Large intestine (tissue), 12 donors: ENCODE measurements at places on chromosomes 2 and 18.

DNA sequence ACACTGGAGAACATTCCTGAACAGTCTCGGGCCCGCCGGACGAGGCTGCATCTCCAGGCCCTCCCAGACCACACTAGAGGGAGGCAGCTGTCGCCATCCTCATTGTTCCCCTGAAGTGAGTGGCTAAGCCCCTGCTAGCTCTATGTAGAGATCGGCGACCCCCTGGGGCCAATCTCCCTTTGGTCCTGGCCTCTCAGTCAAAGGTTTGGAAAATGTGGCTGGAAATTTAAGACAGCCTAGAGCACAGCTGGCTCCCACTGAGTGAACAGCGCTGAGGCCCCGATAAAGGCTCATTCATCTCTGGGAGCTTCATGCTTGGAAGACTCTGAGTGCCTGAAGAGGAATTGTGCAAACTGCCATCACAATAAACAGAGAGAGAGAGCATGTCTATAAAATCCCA is 360.3 kb downstream of the CLIP4 start:
- DNase-seq: no peak

DNA sequence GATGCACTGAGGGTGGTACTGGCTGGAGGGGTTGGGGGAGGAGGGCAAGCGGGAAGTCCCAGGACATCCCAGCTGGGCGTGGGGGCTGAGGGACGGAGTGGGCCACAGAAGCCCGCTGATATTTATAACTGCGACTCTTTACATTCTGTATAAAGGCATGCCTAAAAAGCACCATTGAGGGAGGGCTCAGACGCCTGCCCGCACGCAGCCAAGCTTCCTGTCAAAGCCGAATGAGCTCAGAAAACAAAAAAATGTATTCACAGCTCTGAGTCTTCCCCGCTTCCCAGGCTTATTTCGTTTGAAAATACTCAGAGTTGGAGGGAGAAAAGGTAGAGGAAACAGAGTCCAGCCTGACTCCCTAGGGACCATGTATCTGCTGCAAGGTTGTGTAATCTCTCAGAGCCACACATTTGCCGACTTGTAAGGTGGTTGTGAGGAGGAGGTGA is 170.1 kb upstream of the HAAO start:
- no peak for DNase-seq

- no peak for DNase-seq
Measured at GRCh38 chr2:181485638-181485946, 28.4 kb downstream of the ITGA4 start.

DNA sequence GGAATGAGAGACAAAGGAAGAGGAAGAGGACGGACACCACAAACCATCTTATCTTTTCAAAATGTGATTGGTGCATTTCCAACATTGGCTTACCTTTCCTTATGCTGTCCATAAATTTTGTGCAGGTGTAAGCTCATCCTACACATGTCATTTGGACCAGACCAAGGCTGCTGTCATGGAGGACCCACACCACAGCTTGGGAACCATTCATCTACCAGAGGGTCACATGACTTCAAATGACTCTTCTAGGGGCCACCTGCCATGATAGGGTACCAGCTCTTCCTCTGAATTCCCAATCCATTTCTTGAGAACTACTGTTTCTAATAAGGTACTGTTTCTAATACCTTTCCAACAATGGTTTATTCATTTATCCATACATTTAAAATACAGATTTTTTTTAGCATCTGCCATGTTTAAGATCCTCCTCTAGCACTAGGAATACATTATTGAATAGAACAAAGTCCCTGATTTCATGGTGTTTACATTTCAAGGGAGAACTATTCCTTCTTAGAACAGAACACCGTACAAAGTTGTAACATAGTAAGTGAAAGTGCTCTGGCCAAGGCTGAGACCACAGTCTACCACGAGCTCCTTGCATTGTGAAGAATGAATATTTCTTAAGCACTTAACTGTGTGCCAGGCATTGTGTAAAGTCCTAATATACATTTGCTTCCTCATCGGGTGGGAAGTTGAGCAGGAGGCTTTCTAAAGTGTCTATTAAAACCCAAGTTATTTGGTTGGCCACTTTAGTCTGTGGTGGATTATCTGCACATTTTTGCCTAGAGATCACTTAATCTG is 246.1 kb upstream of the FN1 start:
- no peak for DNase-seq

- DNase-seq: no peak
Measured at GRCh38 chr2:83103613-83104012, 1355.5 kb downstream of the SUCLG1 start.

GRCh38 chr2:64797881-64798575 is 144.3 kb upstream of the SERTAD2 start:
- DNase-seq: no peak

GRCh38 chr2:122179492-122180165 is 424.2 kb downstream of the TSN start:
- DNase-seq: no peak

GRCh38 chr18:38174594-38174993 is 609.0 kb upstream of the CELF4 start:
- DNase-seq: no peak

DNA sequence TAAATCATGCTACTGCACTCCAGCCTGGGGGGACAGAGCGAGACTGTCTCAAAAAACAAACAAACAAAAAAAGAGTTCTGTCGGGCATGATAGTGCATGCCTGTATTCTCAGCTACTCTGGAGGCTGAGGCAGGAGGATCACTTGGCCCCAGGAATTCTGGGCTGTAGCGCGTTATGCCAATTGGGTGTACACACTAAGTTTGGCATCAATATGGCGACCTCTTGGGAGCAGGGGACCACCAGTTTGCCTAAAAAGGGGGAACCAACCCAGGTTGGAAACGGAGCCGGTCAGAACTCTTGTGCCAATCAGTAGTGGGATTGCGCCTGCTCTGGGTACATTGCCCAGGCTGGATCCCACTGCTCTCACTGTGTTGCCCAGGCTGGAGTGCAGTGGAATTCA is 49.7 kb downstream of the SDC1 start:
- DNase-seq: no peak

DNA sequence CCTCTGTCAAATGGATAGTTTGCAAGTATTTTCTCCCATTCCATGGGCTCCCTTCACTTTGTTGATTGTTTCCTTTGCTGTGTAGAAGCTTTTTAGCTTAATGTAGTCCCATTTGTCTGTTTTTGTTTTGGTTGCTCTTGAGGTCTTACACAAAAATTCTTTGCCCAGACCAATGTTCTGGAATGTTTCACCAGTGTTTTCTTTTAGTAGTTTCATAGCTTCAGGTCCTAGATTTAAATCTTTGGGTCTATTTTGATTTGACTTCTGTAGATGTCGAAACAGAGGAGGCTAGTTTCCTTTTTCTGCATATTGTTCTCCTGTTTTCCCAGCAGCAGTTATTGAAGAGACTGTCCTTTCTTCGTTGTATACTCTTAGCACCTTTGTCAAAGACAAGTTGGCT is 351.6 kb downstream of the PTPRM start:
- no peak for DNase-seq

GRCh38 chr2:10209406-10209935 is 86.9 kb downstream of the RRM2 start:
- DNase-seq: no peak

GRCh38 chr2:240564561-240565332 is 3.5 kb upstream of the RNPEPL1 start:
- DNase-seq: no peak

GRCh38 chr2:95354925-95355324 is 47.6 kb upstream of the FAHD2A start:
- DNase-seq: no peak

GRCh38 chr2:127218812-127219170 is 1.3 kb downstream of the CYP27C1 start:
- DNase-seq: no peak

DNA sequence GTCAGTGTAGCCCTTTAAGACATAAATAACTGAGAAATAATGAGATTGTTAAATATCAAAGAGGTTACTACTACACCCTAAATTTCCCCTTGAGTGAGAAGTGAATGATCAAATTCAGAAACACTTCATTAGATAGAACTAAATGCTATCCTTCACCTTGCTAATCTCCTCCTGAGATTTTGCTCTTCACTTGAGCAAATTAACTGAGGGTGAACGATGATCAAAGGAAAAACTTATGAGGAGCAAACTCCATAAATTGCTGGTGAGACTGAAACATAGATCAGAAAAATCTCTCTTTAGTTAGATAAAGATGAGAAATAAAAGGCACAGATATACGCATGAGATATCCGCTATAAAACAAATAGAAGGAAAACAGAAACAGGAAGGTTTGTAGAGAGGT is 63.1 kb upstream of the TANC1 start:
- no peak for DNase-seq
